Myometrial cell (primary cell): ENCODE measurements at places on chromosomes 7 and 10. TPM values are rescaled to one million over a fixed set of nuclear protein-coding genes. Genes with fewer than 3 reads are reported as not detected.

The ERV3-1 gene
- total RNA-seq, result 3.4 and 3.5 TPM in 2 replicates

The CLDN3 gene
- total RNA-seq, result not detected in 2 replicates

The SORCS1 gene
- total RNA-seq, result not detected in 2 replicates

The HOGA1 gene
- under 0.01 and 2.1 TPM in 2 replicates for total RNA-seq

The YKT6 gene
- 129 and 150 TPM in 2 replicates for total RNA-seq

The SPDYE16 gene
- not detected in 2 replicates for total RNA-seq

The PCDH15 gene
- not detected in 2 replicates for total RNA-seq

The KIAA1549 gene
- 1.2 and 1.4 TPM in 2 replicates for total RNA-seq

The MRLN gene
- not detected in 2 replicates for total RNA-seq

The TRPV5 gene
- total RNA-seq, result not detected in 2 replicates

The PLAU gene
- 14.9 and 25.1 TPM in 2 replicates for total RNA-seq

The VIPR2 gene
- total RNA-seq, result under 0.01 TPM in 1 of 2 replicates, not detected in the other

The FEZF1 gene
- not detected in 2 replicates for total RNA-seq

The LOXL4 gene
- total RNA-seq, result 53.0 and 57.2 TPM in 2 replicates

The BTBD16 gene
- total RNA-seq, result not detected in 2 replicates

The GNGT1 gene
- total RNA-seq, result not detected in 2 replicates

The IDI1 gene
- total RNA-seq, result 200 and 234 TPM in 2 replicates

The HMX2 gene
- not detected in 2 replicates for total RNA-seq

The MMP21 gene
- total RNA-seq, result not detected in 2 replicates

The WIPF3 gene
- total RNA-seq, result not detected in 2 replicates

The SPACDR gene
- 0.86 TPM in 1 of 2 replicates, not detected in the other for total RNA-seq

The HPSE2 gene
- 0.35 TPM in 1 of 2 replicates, not detected in the other for total RNA-seq

The RAMP3 gene
- not detected in 2 replicates for total RNA-seq

The GPR141 gene
- total RNA-seq, result not detected in 2 replicates

The TDRD1 gene
- total RNA-seq, result 0.35 TPM in 1 of 2 replicates, not detected in the other

The ZNF467 gene
- 1.4 and 3.0 TPM in 2 replicates for total RNA-seq

The RGR gene
- not detected in 2 replicates for total RNA-seq

The ANXA7 gene
- 159 and 183 TPM in 2 replicates for total RNA-seq
